ENCODE measurements at places on chromosomes 12 and 14.
A peak's percentile ranks its signal among the peaks of the same experiment; 100 is the strongest.

DNA sequence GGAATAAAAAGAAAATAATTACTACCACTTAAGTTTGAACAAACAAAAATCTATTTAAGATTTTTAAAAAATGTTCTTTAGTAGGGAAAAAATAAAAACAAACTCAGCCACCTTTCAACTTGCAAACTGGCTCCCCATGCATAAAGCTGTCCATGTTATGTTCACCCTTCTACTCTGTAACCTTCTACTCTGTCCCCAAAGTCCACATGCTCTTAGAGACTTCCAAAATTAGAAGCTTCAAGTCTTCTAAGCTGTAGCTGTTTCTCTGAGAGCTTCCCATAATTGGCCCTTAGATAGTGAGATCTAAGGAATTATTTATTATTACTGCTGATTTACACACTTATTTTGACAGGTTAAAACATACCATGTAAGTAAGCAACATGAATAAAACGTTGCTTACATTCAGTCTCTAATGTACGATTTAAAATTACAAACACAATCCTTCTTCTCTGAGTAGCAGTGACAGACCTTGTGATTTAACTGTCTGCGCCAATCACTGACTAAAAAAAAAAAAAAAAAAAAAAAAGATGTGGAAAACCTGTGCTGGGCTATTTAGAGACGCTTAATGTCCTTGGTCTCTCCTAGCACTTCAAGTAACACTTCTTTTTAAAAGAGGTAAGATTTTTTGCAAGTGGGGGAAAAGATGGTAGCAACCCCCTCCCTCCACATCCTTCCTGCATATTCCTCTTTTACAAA is 28.3 kb upstream of the GRIP1 start:
- no peak for DNase-seq

GRCh38 chr12:25151476-25151875 is 43.5 kb downstream of the DNAI7 start:
- peak; percentile 100 for DNase-seq

DNA sequence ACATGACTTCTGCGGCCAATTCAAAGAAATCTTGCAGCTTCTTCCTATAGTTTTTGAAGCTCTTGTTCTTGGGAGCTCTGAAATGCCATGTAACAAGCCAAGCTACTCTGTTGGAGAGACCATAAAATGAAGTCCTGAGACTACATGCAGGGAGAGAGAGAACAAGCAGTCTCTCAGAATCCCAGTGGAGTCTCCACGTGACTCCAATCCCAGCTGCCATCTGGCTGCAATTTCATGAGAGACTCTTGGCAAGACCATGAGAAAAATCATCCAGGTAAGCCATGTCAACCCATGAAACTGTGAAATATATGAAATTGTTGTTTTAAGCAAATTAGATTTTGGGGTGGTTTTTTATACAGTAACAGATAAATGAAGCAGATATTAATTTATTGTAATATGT is 54.4 kb downstream of the KLRG1 start:
- no peak for DNase-seq

GRCh38 chr12:132560364-132560613 is 50.1 kb downstream of the LRCOL1 start:
- no peak for DNase-seq
